ENCODE measurements at places on chromosomes 3 and 15. TPM values are rescaled to one million over a fixed set of nuclear protein-coding genes. Genes with fewer than 3 reads are reported as not detected.

SLC22A13 gene
- total RNA-seq, result 0.07 TPM

GOLGA6L4 gene
- 0.46 TPM for total RNA-seq

SMAD6 gene
- 0.93 TPM for total RNA-seq

CRABP1 gene
- not detected for total RNA-seq

CCR3 gene
- not detected for total RNA-seq

ARRDC4 gene
- total RNA-seq, result 47.1 TPM

NDN gene
- 62.1 TPM for total RNA-seq

SEMA3B gene
- total RNA-seq, result 5.4 TPM

GASK1A gene
- 0.07 TPM for total RNA-seq

GOLGA6L7 gene
- not detected for total RNA-seq

MYL3 gene
- not detected for total RNA-seq

ZBTB47 gene
- 5.7 TPM for total RNA-seq

PTX3 gene
- 0.49 TPM for total RNA-seq

PLSCR5 gene
- total RNA-seq, result not detected

CELSR3 gene
- 0.60 TPM for total RNA-seq

BBX gene
- 26.6 TPM for total RNA-seq

ADGRG7 gene
- total RNA-seq, result not detected

CORO2B gene
- total RNA-seq, result 0.21 TPM

All from airway epithelial cell (primary cell).